CD4-positive, alpha-beta T cell treated with Interleukin-10 for 1 hour (primary cell): ENCODE measurements at places on chromosomes 5 and 9.

- DNase-seq, result no peak
These were observed 89.7 kb upstream of the PCSK1 start for GRCh38 chr5:96522635-96523355.

GRCh38 chr9:17739736-17740135 is 160.9 kb downstream of the SH3GL2 start:
- no peak for DNase-seq

- DNase-seq, result no peak
These were observed 18.3 kb upstream of the CD180 start for GRCh38 chr5:67214707-67215447.

DNA sequence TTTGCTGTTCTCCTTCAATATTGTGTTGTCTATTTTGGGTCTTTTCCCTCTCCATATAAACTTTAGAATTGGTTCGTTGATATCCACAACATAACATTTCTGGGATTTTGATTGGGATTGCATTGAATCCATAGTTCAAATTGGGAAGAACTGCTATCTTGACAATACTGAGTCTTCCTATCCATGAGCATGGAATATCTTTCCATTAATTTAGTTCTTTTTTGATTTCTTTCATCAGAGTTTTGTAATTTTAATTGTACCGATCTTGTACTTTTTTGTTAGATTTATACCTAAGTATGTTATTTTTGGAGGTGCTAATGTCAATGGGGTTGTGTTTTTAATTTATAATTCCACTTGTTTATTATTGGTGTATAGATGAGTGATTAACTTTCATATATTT is 135.1 kb downstream of the NR3C1 start:
- DNase-seq, result no peak

GRCh38 chr5:131381021-131381420 is 117.2 kb downstream of the CDC42SE2 start:
- DNase-seq, result peak; percentile 56

DNA sequence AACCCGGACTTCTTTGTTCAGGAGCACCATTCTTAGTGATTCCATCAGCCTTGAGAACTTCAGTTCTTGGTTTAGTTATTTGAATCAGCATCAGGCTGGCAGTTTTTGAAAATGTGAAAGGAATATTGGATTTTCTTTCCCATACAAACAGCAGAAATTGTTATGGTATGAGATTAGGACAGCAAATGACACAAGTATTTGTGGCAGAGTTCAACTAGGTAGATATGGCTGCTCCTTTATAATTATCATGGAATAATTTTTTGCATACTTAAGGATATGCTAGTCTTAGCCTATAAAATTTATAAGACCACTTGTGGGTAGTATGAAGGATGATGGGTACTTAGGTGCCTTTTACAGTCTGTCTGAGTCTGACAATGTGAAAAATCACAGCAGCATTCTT is 25.5 kb downstream of the ERAP2 start:
- no peak for DNase-seq

- DNase-seq, result no peak
These were observed 35.5 kb upstream of the GRHPR start for GRCh38 chr9:37386988-37387387.

- DNase-seq, result peak; percentile 72
These were observed 41.4 kb upstream of the IL7R start for GRCh38 chr5:35815089-35815936.

DNA sequence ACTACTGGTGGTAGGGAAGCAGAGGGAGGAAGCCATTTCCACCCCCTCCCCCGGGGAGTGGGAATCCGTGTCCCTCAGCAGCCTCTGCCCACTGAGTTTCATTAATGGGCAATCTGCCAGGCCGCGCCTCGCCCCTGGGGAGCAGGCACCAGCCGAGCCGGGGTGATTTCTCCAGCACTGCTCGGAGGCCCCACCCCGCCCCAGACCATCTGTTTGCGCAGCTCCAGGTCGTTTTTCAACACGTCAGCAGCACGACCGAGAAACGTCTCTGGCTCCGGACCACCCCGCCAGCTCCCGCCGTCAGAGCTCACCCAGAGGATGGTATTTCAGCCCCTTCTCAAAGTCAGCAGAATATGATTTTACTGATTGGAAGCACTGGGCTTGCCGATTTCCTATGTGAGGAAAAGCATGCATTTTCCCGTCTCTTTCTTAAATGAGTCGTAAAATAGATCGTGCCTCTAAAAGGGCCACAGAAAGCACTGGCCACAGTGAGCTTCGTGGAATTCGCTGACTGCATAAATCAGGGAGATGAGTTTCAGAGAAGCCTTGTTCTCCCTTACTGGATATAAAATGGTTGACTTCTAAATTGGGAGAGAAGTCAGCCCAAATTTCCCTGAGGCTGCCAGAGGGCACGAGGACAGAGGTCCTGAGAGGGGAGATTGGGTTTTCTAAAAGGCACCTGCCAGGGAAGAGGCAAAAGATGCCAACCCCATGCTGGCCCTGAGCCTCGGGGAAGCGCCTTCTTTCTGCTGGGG is 47.0 kb downstream of the OLFM1 start:
- no peak for DNase-seq

DNA sequence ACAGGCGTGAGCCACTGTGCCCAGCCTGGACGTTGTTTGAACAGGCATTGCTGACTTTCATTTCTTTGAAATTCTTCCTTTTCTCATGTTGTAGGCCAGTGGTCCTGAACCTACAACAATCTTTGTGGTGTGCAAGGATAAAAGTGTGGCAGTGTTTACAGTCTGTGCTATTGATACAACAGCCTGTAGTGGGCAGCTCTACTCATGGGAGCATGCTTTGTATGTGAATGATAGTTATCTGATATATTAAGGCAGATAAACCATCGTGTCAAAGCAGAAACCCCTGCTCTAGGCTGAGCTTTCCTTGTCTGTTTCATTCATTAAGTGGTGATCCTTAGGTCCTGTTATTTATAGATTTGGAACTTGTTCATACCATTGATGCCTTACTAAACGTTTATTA is 42.6 kb downstream of the CSNK1G3 start:
- no peak for DNase-seq

DNA sequence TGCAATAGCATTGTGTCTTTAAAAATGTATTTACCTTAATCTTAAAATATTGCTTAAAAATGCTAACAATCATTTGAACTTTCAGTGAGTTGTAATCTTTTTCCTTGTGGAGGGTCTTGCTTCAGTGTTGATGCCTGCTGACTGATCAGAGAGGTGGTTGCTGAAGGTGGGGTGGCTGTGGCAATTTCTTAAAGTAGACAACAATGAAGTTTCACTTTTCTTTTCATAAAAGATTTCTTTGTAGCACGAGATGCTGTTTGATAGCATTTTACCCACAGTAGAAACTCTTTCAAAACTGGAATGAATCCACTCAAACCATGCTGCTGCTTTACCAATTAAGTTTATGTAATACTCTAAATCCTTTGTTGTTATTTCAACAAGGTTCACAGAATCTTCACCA is 50.8 kb downstream of the NR3C1 start:
- DNase-seq, result peak; percentile 54

GRCh38 chr5:178535299-178536175 is 54.7 kb downstream of the COL23A1 start:
- DNase-seq, result no peak
